AG09309 (cell line): ENCODE measurements at places on chromosomes 12 and 14.

DNA sequence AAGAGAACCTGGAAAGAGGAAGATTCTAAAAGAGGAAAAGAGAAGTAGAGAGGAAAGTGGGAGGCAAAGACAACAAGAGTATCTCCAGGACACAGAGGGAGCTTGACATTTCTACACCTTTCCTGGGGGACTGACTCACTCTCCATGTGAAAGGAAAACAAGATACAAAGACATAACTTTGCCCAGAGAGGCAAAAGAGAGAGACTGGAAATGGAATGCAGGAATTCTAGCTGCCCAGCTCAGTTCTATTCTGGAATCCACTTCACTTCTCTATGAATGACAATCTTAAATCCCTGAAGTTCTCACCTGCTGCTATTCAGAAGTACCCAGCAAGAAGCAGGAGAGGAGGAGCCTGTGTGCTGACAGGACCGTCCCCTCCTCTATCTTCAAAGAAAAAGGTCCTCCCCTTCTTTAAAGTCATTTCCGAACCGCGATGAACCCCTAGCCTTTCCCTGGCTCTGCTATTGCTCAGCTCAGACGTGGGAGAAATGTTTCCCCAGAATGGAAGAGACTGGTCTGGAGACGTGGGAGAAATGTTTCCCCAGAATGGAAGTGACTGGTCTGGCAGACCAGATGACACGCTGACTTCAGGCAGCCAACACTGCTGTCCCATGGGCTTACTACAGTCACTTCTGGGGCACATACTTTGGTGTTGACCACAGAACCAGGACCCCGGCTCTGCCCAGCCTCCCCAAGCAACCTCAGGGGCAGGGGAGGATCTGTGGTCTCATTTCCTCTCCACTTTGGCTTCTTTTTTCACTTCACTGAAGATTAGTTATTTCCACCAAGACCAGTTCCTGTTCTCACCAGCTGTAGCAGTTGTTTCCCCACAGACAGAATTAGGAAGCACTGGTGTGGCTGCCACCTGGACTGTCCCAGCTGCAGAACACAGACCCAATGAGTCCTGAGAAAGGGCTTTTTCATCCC lies 8.3 kb downstream of the FMNL3 start:
- no peak for DNase-seq

- DNase-seq, result no peak
Observed at GRCh38 chr12:49838973-49839633, 3.8 kb downstream of the BCDIN3D start.

GRCh38 chr14:104610749-104611310 lies 6.3 kb upstream of the TMEM179 start:
- no peak for DNase-seq

GRCh38 chr12:33480366-33480765 lies 40.7 kb upstream of the SYT10 start:
- DNase-seq, result no peak

GRCh38 chr12:46958053-46958452 lies 121.4 kb upstream of the PCED1B start:
- DNase-seq, result no peak

DNA sequence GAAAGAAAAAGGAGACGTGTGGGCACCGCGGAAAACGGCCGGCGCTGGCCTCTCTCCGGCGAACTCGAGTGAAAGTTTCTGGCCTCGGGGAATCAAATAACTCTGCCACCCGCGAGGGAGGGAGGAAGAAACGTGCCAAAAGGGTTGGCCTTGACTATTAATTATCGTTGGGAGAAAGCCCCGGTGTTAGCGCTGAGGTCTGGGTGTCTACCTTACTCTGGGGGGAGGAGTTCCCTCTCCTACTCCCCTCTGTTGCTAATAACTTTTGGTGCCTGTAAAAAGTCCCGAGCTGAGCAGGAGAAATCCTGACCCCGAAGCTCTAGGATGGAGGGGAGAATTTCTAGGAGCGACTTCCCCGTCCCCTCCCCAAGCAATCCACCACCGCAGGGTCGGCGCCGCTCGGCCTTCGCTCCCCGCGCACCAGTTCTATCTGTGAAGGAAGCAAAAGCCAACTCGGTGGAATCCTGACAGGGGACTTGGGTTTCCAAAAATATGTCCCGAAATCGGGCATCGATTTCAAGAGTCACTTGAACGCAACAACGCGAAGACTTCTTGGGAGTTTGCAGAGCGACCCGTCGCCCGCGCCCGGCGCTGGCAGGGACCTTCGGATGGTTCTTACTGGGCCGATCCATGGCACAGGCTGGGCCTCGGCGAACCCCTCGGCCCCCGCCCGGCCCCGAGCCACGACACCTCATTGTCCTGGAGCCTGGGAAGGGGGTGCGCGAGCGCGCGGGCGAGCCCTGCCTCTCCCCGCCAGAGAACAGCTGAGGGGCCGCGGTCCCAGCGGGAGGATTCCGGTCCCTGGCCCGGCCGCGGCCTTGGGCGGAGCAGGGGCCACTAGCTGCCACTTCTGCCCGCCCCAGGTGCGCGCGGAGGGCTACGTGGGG lies 1.7 kb downstream of the OTX2 start:
- no peak for DNase-seq

DNA sequence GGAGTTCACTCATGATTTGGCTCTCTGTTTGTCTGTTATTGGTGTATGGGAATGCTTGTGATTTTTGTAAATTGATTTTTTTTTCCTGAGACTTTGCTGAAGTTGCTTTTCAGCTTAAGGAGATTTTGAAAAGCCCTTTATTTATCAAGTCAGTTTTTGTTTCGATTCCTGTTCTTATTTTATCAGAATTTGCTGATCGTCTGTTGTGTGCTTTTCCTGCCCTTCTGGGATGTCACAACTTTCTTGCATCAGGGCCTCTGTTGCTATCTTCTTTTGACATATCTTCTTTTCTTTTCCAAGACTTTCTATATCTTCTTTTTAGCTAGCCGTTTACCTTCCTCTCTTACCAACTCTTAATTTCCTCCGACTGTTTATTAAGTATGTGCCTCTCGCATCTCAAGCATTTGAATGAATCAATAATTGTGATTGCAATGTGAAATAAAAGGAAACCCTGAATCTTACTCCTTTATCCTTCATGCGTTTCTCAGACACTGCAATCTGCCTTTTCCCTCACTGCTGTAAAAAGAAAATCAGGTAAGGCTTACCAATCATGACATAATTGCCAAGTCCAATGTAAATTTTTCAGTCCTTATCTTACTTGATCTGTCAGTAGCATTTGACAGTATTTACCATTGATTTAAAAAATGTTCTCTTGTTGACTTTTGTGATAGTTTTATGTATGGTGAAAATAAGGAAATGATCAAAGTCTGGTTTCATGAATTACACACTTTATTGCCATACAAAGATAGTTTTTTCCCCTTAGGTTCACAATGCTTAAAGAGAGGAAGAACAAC lies 53.0 kb downstream of the ETNK1 start:
- no peak for DNase-seq

- no peak for DNase-seq
Observed at GRCh38 chr12:17371491-17372215, 718.3 kb downstream of the RERGL start.

- DNase-seq, result peak; percentile 32
Observed at GRCh38 chr14:71290960-71291466, 383.8 kb downstream of the PCNX1 start.

DNA sequence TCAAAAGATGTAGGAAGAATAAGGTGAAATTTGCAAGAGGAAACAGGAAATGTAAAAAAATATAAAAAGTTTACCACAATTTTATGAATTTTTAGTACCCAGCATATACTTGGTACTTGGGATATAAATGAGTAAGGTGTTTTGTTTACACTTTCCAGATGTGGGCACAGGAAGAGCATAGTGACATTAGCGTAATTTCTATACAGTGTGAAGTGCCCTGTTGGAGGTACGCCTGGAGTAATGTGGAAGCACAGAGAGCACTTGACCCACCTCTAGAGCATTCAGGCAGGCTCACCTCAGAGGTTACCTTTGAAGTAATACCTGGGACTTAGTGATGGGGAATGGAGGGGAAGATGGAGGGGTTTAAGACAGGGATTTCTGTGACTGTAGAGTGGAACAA lies 89.5 kb downstream of the AEBP2 start:
- DNase-seq, result no peak

DNA sequence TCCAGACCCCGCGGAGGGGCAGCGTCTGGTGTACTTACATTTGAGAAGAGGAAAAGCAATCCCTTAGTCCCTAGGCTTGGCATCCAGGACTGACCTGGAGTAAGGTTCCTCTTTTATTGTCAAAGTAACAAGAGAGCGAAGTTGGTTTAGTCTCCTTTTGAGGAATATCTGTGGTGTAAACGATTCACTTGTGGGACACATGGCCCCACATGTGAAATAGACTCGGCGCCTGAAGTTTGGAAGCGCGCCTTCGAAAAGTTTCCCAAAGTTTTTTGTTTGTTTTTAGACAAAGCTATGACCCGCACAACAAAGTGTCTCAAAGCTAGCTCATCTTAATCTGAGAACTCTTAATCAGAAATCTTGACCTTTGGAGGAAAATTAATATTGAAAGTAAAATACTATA lies 744 bp downstream of the STYX start:
- no peak for DNase-seq

GRCh38 chr12:98418357-98419075 lies 96.9 kb upstream of the TMPO start:
- DNase-seq, result peak; percentile 96

DNA sequence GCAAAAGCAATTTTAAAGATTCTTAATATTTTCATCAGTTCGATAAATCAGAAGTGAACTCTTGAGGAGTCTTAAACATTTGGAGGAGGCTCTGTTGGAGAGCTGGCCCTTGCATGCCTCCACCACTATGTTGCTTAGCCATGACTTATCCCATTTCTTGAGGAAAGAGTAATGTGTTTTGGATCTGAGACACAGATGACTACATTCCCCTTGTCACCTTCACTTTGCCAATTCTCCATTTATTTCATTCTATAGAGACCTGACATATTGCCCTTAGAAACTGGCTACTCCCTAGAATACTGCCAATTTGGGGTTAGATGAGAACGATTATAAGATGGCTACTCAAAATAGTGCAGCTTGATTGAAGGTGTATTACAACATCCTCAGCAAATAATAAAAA lies 157.4 kb upstream of the TMEM260 start:
- no peak for DNase-seq

DNA sequence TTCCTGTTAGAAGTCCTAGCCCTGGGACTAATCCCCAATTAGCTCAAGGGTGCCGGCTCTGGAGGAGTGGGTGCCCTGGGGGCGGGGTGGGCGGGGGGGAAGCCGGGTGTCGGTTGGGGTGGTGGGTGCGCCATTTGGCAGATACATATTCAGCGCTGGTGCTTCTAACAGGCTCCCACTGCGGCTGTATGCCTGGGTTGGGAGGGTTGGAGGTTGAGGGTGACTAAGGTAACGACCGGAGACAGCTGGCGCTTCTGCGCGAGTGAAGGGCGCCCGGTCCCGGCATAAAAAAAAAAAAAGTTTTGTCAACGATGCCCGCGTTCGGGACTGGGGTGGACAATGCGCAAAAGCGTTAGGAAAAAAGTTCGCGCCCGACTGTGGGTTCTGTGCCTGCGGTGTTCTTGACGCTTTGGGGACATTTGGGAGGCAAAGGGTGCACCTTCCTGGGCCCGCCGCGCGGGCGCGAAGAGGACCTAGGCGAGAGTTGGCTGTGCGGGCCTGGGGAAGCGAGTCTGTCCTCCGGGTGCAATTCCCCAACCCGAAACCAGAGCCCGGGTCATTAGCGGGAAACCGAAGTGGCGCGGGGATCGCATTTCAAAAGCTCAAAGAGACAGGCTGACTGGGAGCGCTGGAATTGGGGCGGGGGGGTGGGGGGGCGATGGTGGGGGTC lies 19.2 kb downstream of the TBX3 start:
- DNase-seq, result no peak

DNA sequence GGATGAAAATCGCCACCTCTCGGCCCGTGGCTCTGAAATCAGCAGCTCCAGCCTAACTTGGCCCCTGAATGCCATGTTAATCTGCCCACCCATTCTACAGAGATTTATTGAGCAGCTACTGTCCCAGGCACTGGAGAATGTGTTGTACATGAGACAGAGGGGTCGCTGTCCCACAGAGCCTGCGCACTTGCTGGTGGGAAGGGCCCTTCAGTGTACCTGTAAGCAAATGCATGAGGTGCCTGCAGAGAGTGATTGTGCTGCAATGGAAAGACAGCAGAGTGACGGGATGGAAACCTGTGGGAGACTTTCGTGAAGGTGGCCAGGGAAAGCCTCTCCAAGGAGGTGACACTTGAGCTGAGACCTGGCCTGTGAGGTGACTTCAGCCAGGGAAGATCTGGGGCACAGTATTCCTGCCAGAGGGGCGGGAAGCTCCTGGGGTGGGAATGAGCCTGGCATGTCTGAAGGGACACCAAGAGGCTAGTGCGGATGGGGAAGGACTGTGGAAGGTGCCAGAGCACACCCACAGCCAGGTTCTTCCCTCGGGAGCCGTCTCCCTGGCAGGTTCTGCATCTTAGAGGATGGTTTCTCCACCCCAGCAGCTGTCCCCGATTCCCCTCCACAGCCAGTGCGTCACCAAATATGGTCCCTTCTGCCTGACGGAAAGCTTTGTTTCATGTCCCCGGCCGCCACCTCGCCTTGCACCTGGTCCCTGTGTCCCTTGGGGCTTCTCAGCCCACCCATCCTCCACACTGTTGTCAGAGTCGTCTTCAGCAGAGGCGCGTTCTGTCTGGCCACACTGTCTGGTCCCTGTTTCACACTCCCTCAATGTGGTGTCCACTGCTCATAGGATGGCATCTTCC lies 8.7 kb downstream of the SMIM41 start:
- DNase-seq, result no peak

GRCh38 chr14:63186453-63186852 lies 17.8 kb upstream of the RHOJ start:
- DNase-seq, result no peak

DNA sequence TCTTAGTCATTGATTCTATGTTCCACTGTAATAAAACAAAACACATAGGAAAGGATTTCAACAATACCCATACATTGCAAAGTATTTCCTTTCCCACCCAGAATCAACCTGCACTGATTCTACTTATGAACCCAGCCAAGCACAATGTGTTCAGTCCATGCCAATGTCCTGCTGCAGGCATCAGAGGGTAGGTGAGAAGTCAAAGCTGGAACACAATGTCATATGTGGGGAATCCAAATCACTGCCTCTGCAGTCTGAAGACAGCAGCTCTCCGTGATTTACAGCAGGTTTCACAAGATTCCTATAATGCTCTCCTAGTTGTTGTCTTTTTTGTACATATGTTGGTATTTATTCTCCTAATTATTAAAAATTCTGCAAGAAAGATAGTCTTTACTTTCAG lies 25.7 kb downstream of the ITPR2 start:
- DNase-seq, result no peak

GRCh38 chr12:111664499-111664898 lies 21.3 kb downstream of the BRAP start:
- no peak for DNase-seq

- DNase-seq, result no peak
Observed at GRCh38 chr14:43475757-43476156, 1031.3 kb downstream of the FSCB start.

GRCh38 chr14:36859119-36859518 lies 197.5 kb downstream of the PAX9 start:
- DNase-seq, result no peak

GRCh38 chr12:44193281-44193680 lies 357.4 kb downstream of the TMEM117 start:
- no peak for DNase-seq
